A549 treated with Mapracorat at 1 μM for 4 hours (cell line): ENCODE measurements at places on chromosomes 1 and 21. TPM values are rescaled to one million over a fixed set of nuclear protein-coding genes. Genes with fewer than 3 reads are reported as not detected.

The LCE6A gene
- not detected in 5 replicates for total RNA-seq

The KIF26B gene
- total RNA-seq, result 0.01 to 0.10 TPM (median 0.04 TPM) in 5 replicates

The AMPD1 gene
- total RNA-seq, result not detected in 5 replicates

The KLF17 gene
- total RNA-seq, result 0.41 to 0.61 TPM (median 0.48 TPM) in 5 replicates

The FAM229A gene
- total RNA-seq, result 2.5 to 5.6 TPM (median 4.0 TPM) in 5 replicates

The OR6K3 gene
- not detected in 5 replicates for total RNA-seq

The PGLYRP3 gene
- not detected in 5 replicates for total RNA-seq

The RHEX gene
- total RNA-seq, result not detected in 5 replicates
